GM13976 (cell line): ENCODE measurements at places on chromosomes 3 and 15.

DNA sequence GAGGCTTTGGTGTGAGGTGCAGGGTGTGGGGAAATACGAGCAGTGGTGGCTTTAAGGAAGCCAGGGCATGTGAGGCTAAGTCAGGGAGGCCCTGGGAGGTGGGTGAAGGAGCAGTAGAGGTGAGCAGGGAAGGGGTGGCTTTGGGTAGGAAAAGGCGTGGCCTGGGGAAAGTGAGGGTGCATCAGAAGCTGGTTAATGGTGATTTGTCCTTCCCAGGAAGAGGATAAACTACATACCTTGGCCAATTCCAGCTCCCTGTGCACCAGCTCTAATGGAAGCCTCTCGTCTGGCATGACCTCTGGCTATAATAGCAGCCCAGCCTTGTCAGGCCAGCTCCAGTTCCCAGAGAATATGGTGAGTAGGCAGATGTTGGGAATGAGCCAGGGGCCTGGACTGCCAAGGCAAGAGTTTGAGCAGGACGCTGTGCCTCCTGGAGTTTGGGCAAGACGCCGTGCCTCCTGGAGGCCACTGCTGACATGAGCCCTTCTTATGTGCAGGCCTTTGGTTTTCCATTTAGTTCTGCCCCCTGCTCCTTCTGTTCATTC, 41.3 kb downstream of the CDAN1 start:
- no peak for DNase-seq

DNA sequence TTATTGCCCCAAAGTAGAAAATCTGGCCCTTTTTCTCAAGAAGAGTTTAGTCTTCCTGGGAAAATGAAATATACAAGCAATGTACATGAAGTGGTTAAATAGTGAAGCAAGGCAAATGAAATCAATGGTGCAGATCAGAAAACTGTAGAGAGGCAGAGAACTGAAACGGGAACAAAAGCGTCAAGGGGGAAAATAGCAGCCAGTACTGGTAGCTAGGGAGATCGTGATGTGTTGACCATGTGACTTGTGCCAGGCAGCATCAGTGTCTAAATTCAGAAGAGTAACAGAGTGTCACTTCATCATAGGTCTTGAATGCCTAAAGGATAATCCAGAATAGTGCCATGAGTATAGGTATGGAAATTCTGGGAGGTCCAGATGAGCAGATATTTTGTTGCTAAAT, 163.1 kb downstream of the CHL1 start:
- DNase-seq, result no peak

- no peak for DNase-seq
Measured at GRCh38 chr3:45545476-45545875, 49.1 kb upstream of the LIMD1 start.

DNA sequence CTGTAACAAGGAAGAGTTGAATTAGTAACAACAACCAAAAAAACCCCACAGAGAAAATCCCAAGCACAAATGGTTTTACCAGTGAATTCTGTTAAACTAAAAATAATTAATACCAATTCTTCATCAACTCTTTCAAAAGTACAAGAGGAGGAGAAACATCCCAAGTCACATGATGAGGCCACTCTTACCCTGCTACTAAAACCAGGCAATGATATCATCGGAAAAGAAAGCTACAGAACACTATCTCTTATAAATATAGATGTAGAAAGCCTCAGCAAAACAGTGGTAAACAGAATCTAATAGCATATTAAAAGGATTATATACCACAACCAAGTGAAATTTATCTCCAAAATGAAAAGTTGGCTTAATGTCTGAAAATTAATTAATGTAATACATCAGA, 168.1 kb upstream of the SLCO3A1 start:
- no peak for DNase-seq
